Neural progenitor cell (in vitro differentiated cells): ENCODE measurements at places on chromosomes 6 and 20. TPM values are rescaled to one million over a fixed set of nuclear protein-coding genes. Genes with fewer than 3 reads are reported as not detected.
A peak's percentile ranks its signal among the peaks of the same experiment; 100 is the strongest.

FOXF2 gene
- total RNA-seq, result not detected in 2 replicates

SFT2D1 gene
- 38.1 and 48.9 TPM in 2 replicates for total RNA-seq

- DNase-seq, result peak; percentile 85
- H3K27me3 ChIP-seq, result peaks cover 47% of the 10 kb centered on the region
- no peak overlapping the region for H3K4me3 ChIP-seq
- no peaks in the 10 kb centered on the region for H3K36me3 ChIP-seq
Measured at GRCh38 chr6:39309942-39310531, 4.2 kb downstream of the KCNK17 start.

- no peaks in the 10 kb centered on the region for H3K27me3 ChIP-seq
- no peak for DNase-seq
- H3K4me3 ChIP-seq, result no peak overlapping the region
Measured at GRCh38 chr6:169994739-169995138, 243.3 kb downstream of the ERMARD start.

- no peak overlapping the region for H3K4me3 ChIP-seq
- no peak overlapping the region for H3K27ac ChIP-seq
- peaks cover 3% of the 10 kb centered on the region for H3K4me1 ChIP-seq
- H3K27me3 ChIP-seq, result no peaks in the 10 kb centered on the region
Measured at GRCh38 chr20:44018942-44019637, 104.4 kb downstream of the TOX2 start.
